ENCODE measurements at places on chromosomes 4 and X.

DNA sequence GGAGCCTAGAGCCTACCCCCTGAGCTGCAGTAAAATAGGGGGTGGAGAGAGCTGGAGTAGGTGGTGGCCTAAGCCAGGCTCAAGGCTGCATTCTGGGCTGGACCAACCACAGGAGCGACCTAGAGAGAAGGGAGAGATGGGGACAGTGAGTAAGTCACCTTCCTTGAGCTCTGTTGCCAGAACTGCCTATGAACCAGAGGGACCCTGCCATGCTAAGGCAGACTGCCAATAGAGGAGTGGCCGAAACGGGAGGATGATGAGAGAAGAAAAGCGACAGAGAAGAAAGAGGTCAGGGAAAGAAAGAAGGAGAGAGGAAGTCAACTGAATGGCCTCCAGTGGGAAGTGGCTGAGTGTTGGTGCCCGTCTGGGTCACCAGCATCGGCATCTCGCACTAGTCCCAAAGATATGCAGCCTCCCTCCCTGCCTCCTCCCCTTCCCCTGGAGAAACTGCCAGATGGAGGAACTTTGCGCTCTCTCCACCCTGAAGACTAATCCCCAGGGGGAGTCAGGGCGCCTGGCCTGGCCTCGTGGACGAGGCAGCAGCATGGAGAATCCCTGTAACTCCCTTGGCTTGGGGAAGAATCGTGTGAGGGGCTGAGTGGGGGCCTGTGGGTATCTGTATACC is 28.8 kb downstream of the ELF4 start:
- no peak for DNase-seq

DNA sequence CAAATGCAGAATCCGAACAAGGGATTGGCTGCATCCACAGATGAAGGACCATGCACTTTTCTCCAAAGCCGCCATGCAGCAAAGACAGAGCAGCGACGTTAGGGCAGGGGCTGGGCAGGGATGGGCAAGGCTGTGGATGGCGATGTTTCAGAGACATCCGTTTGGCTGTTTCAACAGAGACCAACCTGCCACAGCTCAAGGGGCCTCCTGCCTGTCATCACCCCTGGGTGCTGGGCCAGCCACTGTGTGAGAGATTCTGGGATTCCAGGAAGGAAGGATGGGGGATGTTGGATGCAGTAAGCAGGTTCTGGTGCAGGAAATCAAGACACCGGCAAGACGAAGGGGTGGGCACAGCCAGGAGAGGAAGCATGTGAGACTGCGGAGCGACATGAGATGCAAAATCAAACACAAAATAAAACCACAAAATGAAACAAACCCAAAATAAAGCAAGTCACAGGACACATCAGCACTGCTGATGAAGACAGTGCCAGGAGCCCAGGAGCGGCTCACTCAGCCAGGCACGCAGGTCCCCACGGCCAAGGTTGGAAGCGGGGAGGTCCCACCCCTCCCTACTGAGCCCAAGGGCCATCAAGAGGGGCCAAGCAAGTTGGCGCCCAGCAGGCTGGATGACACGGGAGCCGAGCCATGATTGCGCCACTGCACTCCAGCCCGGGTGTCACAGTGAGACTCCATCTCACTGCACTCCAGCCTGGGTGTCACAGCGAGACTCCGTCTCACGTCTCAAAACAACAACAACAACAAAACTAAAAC is 68.1 kb downstream of the FAM53A start:
- no peak for DNase-seq

- DNase-seq: no peak
Measured at GRCh38 chr4:139368998-139369397, 66.7 kb upstream of the NDUFC1 start.

- no peak for DNase-seq
Measured at GRCh38 chr4:24768006-24768405, 27.4 kb upstream of the SOD3 start.

DNA sequence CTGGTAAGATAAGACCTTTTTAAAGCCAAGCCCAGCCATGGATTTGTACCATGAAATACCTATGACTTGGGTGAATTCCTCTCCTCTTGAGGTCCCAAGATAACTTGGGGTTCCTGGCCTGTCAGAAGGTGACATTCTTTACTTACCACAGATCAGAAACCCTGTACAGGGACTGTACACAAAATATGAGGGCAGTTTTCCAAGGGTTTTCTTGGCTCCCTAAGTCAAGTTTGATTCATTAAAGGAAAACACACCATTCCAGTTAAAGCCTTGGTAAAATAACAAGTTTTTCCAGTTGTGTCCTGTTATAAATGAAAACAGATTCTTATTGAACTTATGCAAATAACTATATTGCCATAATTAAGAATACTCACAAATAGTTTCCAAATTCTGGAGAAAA is 8.2 kb downstream of the SYAP1 start:
- DNase-seq: no peak

- no peak for DNase-seq
Measured at GRCh38 chrX:112868586-112868985, 28.0 kb upstream of the AMOT start.

GRCh38 chrX:132270021-132270420 is 50.8 kb upstream of the RAP2C start:
- no peak for DNase-seq

DNA sequence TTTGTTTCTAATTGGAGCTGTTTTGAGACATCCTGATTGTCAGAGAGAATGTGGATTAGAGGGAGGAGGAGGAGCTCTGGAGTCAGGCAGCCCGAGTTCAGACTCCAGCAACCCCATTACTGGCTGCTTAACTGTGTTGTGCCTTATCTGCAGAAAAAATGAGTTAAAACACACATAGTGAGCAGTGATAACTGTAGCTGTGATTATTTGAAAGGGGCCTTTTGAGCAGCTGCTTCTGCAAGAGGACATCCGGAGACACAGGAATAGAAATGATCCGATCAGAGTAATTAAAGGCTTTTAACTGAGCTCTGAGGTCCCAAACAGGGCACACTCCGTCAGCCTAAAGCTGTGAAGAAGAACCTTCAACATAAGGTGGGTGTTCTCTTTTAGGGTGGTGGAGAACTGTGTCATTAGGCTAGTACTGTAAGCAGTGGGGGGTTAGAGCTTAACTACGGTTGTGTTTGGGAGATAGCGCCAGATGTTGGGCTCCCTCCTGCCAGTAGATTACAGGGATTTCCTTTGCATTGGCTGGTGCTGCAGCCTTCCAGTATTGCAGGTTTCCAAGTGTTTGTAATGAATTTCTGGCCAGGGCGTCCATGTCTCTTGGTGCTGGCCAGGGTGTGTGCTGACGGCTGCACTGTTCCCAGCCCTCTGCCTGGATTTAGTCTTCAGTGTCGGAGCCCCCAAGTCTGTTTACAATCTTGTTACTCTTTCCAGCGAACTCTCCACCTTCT is 24.3 kb downstream of the ADD1 start:
- no peak for DNase-seq

- DNase-seq: no peak
Measured at GRCh38 chr4:116796022-116796421, 289.4 kb downstream of the TRAM1L1 start.

DNA sequence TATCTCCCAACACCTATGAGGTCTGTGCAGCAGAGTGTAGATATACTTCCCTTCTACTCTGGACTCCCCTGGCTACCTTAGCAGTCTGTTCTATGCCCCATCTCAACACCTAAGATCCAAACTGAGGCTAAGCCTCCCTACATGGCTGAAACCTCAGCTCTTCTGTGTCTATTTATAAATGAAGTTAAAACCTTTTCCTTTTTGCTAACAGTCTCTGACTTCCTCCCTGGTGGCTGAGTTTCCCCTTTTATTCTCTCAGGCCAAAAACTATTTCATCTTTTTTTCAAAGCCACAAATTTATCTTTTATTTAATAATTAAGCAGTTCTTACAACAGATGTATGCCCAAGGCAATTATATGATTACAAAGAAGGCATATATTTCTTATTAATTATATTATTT is 111.8 kb upstream of the STIM2 start:
- DNase-seq: no peak

DNA sequence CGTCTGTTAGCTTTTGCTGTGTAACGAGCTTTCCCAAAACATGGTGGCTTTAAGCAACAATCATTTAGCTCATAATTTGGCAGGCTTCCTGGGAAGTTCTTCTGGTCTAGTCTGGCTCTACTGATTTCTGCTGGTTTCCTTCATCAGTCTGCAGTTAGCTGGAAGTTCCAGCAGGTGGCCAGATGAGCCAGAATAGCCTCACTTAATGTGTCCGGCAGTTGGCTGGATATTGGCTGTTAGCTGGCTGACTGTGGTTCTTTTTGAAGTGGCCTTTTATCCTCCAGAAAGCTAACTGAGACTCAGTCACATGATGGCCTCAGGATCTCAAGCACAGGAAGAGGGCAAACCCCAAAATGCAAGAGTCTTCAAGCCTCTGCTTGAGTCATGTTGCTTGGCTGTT is 34.9 kb downstream of the FTHL17 start:
- DNase-seq: no peak

DNA sequence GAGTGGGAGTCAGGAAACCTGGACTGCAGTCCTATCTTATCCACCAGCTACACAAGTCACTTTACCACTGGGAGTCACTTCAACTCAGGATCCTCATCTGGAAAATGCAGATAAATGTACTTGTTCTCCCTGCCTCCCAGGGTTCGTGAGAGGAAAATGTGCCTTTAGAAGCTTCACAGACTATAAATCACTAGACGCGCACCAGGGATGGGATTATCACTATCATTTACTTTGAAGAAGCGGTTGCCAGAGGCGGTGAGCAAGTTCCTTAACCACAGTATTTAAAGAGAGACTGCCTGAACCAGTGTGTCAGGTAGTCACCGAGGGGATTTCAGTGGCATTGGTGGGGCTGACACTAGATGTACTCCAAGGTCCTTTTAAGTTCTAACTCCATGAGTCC is 219.5 kb downstream of the HS6ST2 start:
- DNase-seq: no peak

DNA sequence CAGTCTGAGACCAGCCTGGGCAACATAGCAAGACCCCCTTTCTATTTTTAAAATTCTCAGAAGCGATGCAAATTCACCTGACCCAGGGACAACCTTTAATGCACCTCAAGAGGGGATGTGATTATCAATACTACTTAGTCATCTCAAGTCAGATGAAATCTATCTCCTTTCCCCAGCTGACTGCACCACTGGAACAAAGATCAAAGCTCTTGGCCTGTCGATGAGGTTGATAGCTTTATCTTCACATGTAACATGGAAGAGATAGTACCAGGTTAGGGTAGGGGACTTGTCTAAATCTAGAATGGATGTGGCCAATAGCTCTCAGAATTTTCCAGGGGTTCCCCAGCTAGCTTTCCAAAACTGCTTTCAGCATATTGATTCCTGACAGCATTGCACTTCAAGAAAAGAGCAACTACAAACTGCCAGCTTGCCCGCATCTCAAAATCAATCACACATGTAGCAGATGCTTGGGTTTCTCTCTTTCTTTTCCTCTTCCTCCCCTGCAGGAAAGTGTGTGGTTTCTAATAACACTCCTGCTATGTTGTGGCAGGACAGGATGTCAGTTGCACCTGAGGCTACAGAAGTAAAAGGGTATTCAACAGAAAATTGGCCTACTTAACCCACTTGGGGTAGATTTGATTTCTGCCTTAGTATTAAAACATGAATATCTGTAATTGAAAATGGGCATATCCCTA is 12.2 kb upstream of the TMEM164 start:
- DNase-seq: no peak

DNA sequence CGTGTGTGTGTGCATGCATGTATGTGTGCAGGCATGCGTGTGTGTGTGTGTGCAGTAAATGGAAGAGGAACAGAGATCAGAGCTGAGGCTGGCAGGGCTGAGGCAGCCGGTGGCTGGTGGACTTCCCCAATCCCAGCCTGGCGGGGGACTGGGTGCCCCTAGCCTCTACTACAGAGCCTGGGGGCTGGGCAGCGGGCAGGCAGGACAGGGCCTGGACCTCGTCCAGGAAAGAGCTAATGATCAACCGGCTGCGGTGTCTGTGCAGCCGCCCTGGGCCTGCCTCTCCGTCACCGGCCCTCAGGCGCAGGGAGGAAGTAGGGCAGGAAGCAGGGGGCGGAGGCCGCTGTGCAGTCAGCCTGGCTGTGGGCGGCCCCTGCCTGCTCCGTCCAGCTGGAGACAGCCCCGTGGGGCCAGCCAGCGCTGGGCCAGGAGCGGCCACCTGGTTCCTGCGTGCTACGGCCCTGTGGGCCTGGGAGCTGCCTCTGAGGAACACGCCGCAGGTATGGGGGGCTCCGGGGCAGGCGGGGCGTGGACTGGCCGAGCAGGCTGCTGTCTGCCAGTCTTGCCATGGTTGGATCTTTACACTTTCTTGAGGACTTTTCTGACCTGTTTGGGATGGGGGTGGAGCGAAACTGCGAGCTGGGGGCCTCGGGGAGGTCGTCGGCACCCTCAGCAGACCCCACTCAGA is at the start of gene SH3TC1:
SH3TC1 (plus strand) TSS at position 385 of the 688 bp plus-strand sequence. CDS start 5,905 bp downstream, outside the sequence.
- DNase-seq: no peak

DNA sequence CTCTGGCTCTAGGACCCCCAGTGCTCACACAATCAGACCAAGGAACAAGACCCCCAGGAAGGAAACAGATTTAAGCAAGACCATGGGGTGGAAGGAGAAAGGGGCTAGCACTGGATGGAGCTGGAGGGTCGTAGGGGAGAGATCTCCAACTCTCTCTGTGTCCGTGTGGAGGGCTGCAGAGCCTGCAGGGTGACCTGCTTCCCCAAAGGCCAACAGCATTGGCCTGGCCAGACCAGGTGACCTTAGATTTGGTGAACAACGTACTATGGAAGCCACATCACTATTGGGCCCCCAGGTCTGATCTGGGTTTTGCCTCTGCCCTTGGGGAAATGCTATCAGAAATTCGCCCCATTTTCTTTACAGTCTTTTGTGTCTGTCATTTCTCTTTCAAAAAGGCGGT is 26.0 kb downstream of the NLGN3 start:
- no peak for DNase-seq

DNA sequence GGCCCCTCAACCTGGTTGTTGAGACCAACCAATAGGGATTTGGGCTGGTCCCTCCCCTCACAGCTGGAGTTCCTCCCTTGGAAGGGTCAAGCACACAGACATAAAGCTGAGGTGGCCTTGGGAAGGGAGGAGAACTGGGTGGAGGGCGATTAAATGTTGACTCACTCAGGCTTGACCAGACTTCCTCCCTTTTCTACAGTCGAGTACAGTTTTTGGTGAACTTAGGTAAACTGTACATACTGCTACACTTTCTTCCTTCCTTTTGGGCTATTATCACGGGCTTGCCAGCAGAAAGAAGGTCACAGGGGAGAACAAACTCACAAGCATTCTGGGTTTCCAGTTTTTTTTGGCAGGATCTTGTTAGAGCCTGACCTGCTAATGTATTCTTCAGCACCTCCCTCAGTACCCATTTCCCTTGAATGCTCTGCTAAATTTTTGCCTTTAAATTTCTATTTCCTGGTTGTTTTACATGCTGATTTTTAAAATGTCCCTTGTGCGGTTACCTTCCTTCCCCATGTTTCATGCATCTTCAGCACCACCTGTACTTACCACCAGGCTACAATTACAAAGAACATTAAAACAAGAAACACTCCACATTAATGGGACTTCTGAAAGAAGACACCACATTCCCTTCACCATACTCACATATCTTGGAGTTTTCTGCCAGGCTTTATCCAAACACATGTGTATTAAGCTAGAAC is 135.2 kb upstream of the RASGEF1B start:
- DNase-seq: no peak

GRCh38 chr4:20992002-20992401 is 291.7 kb downstream of the PACRGL start:
- no peak for DNase-seq

Data from GOT3 (cell line).